ENCODE measurements at places on chromosomes 1 and 21.

- no peak for DNase-seq
Observed at GRCh38 chr1:113276507-113276906, 113.8 kb upstream of the MAGI3 start.

DNA sequence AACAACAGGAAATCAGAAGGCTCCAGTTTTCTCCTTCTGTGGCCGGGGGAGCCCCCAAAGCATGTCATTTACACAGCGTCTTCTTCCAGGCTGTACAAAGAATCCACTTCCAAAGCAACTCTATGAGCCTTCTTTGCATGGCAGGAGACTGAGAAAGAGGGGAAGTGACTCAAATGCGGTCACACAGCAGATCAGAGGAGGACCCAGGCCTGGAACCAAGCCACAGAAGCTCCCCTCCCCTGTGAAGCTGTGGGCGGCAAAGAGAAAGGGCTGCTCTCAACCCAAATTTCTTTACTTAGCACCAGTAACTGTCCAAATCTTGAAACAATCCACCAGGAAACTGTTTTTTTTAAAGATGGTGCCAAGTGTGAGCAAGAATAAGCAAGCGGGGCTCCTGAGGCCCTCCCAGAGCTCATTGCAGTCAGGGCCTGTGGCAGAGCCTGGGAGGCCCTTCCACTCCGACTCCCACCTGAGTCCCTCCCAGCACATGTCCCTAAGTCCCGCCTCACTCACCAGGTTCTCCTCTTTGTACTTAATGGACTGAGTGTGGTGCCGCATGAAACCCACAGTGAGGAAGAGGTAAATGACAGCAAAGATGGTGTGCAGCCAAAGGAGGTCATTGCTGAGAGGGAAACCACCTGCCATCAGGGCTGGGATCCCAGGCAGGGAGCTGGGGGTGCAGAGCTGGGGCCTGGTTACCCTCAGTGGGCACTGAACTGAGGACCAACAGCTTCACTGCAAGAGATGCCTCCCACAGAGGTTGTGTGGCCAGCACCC lies 15.9 kb downstream of the TMEM63A start:
- peak; percentile 39 for DNase-seq

DNA sequence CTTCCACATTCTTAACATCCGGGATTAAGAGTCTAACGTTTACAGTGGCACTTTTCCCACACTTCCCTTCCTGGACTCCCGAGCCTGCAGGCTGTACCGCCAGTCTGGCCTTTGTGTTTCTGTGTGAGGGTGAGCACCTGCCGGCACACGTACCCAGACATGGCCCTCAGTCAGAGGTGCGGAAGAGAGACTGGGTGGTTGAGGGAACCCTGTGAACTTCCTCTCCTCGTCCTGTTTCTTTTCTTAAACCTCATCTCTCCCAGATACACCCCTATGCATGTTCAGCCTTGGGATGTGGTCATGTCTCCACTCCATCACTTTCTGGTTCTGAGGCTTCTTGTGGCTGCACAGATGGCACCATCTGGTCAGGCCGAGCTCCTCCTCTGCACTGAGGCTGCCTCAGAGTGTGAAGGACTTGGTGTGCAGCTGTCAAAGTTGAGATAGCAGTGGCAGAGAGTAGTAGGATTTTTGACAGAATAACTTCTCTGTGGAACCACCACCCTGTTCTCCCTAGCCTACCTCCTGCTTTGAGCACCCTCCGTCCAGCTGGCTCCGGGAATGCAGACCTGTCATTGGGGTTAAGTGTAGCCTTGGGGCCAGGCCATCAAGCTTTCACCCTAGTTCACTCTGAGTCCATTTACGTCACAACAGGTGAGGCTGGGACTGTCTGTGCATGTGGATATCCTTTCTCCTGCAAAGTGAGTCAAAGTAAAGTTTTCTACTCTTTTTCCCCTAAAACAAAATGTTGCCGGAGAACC lies 31.4 kb downstream of the VASH2 start:
- DNase-seq = no peak

- DNase-seq = no peak
Observed at GRCh38 chr1:60727552-60727951, 354.8 kb upstream of the NFIA start.

GRCh38 chr1:210440081-210440480 lies 111.4 kb downstream of the HHAT start:
- DNase-seq = no peak

GRCh38 chr1:186155594-186155993 lies 219.5 kb downstream of the TPR start:
- DNase-seq = no peak

- no peak for DNase-seq
Observed at GRCh38 chr1:201904579-201904978, 15.9 kb downstream of the SHISA4 start.

DNA sequence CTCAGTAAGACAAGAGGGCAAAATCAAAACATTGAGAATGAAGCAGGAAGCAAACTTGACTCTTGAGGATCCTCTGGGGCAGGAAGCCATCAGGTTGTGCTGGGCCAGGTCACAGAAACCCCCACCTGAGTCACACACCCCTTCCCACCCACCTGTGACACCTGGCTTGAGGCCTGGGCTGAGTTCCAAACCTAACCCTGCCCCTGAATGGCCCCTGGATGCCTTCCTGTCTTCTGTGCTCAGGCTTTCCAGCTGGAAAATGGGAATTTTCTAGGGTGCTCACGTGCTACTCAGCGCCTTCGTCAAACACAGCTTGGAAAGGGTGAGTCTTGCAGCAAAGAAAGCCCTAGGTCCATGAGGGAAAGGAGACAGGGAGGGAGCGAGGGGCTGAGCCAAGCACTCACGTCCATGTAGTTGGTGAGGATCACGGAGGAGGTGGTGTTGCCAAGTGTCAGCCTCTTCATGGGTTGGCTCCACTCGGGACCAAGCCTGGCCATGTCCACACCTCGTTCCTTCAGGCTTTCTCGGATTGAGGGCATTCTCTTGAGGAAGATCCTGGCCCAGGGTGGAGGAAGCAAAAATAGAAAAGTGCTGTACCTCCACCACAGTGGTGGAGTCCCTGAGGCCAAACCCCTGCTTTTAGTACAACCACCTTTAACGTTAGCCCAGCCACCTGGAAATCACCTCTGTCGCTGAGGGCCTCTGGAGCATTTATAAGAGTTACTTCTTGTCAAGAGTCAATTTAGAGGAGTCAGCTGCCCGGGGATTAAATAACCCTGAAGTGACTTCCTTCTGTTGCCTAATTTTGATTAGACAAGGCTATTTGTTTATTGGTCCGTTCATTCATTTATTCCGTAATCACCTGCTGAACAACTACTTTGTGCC lies 4.3 kb downstream of the REN start:
- DNase-seq = no peak

GRCh38 chr1:198298640-198299039 lies 141.8 kb downstream of the NEK7 start:
- no peak for DNase-seq

DNA sequence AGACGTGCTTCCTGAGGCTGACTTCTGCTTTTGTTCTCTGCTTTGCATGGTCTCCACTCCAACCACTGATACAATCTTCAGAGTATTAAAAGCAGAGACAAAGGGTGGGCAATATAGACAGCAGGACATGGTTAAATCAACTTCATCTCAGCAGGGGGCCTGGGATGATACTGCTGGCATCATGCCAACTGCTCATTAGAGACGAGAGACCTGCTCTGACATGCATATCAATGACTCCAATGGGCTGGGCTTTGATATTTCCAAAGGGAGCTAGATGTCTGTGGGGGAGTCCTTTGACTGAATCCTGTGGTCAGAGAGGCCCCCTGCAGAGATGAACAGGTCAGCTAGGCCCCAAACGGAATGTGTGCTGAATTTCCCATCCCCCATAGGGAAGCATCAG lies 106.6 kb downstream of the ACTL8 start:
- DNase-seq = no peak

GRCh38 chr1:177965293-177965692 lies 4.6 kb downstream of the SEC16B start:
- no peak for DNase-seq

GRCh38 chr1:183029591-183030000 lies 6.4 kb downstream of the LAMC1 start:
- no peak for DNase-seq

DNA sequence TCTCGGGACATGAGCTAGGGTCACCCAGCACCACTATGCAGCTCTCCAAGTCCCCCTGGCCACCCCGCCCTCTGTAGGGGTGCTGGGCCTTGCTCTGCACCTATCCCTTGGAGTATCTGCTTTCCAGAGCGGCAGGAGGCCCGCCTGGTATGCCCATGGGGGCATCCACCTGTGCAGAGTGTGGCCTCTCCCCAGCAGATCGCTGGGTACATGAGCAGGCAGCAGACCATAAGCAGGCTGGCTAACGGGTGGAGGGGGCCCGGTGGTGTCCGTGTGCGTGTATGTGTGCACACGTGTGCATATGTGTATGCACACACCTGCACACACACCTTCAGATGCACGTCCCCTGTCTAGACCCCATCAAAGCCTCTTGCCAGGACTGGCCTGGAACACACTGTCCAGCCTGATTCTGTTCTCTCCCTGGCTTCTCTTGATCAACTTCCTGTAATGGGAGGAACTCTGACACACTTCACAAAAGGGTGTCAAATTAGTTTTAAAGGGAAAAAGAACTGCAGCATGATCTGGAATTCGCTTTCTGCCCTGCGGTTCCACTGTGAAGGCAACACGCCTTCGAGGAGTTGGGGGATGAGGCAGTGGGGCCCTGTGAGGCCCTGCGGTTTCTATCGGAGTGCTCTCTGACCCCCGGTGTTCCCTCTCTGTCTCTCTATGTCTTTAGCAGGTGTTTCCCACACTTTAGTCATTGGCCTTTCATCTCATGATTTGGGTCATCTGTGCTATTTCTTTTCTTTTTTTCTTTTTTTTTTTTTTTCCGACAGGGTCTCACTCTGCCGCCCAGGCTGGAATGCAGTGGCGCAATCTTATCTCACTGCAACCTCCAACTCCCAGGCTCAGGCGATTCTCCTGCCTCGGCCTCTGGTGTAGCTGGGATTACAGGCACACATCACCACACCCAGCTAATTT lies 17.2 kb upstream of the NPHP4 start:
- no peak for DNase-seq

All from effector memory CD4-positive, alpha-beta T cell (primary cell).